ENCODE measurements at places on chromosomes 2 and 18. TPM values are rescaled to one million over a fixed set of nuclear protein-coding genes. Genes with fewer than 3 reads are reported as not detected.

The MROH2A gene
- polyA plus RNA-seq: not detected

The ILKAP gene
- polyA plus RNA-seq: 34.6 TPM

The LYG1 gene
- polyA plus RNA-seq: 0.34 TPM

The CYS1 gene
- 0.31 TPM for polyA plus RNA-seq

The POLR1A gene
- 11.9 TPM for polyA plus RNA-seq

The PDE11A gene
- 0.03 TPM for polyA plus RNA-seq

The MOGAT1 gene
- not detected for polyA plus RNA-seq

The LINC00305 gene
- polyA plus RNA-seq: not detected

DNA sequence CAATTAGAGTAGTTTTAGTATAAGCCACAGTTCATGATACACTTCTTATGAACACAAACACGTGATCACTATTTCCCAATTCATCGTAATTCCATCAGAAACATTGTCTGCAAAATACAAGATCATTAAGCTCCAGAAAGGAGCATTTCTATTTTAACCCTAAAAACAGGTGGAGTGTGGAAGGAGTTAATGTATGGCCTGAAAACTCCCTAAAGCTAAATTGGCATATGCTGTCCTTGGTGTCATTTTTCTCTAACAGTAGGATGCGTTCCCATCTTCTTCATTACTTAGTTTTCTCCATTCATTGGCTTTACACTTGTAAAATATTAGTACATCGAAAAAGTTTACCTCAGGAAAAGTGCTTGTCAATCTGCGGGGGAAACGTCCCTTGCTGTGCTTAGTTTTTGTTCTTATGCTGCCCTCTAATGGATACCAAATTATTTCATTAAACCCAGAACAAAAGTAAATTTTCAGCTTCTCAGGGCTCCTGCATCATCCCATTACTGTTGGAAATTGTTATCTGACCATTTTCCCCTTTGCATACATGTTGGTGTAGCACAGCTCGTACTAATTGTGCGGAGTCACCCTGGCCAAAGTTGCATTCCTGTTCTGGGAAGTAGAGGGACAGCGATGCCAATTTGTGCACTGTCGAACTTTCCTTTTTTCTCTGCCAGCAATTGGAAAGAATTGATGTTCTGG lies 153.4 kb downstream of the GPD2 start:
- no peaks in the 10 kb centered on the region for H3K27me3 ChIP-seq
- H3K36me3 ChIP-seq: no peaks in the 10 kb centered on the region
- no peaks in the 10 kb centered on the region for H3K4me1 ChIP-seq
- H3K27ac ChIP-seq: no peak overlapping the region

DNA sequence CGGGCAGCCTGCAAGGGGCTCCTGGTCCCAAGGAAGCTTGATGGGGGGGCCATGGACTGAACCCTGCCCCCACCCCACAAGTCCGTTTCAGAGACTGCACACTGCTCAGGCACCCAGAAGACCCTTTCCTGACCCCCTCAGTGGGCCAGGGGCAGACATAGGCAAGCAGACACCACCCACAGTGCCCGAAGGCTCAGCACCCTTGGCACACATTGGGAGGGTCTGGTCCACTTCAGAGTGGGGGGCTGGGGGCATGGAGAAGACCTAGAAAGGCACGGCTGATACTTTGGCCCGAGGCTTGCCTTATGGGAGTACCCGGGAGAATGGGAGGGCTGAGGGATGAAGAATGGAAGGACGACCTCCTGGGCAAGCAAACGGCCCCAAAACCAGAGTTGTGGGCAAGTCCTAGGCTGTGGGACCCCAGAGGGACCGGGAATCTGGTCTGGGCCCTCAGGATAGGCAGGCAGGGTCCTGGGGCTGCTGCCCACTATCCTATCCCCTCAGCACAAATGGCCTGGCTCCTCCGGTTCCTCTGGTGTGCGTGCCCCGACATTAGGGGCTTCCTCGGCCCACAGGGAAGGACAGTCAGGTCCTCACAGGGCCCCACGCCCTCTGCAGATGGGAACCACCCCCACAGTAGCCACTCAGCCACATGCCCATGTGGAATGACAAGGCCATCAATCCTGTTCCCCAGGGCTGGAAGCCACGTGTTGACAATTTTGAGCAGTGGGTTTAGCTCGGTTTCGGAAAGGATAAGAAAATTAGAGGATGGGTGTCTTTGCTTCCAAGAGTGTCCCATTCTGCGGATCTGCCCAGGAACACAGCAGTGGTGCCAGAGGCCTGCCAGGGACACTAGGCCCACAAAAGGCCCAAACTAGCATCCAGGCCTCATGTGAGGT lies 15.0 kb upstream of the GPC1 start:
- H3K27me3 ChIP-seq: no peaks in the 10 kb centered on the region
- H3K4me1 ChIP-seq: no peaks in the 10 kb centered on the region
- H3K4me3 ChIP-seq: no peak overlapping the region
- no peak for DNase-seq
- H3K36me3 ChIP-seq: no peaks in the 10 kb centered on the region
- no peak overlapping the region for H3K27ac ChIP-seq

GRCh38 chr2:44934038-44934982 lies 7.2 kb upstream of the SIX3 start:
- no peaks in the 10 kb centered on the region for H3K4me1 ChIP-seq
- no peak for DNase-seq
- H3K4me3 ChIP-seq: no peak overlapping the region
- no peak overlapping the region for H3K27ac ChIP-seq

DNA sequence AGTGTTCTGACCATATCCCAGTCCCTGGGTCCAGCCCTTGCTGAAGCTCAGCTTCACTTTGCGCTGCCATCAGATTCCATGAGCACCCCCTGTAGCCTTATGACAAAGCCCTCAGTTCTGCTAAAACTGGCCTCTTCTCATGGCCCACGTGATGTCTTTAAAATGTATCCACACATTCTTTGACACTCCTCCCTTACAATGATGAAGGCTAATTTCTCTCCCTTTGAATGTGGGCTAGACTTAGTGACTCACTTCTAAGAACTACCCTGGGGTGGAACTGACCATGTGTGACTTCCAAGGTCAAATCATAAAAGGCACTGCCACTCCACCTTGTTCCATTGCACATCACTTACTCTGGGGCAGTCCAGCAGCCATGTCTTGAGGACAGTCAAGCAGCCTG lies 45.4 kb upstream of the GORASP2 start:
- H3K4me3 ChIP-seq: no peak overlapping the region
- no peaks in the 10 kb centered on the region for H3K27me3 ChIP-seq
- H3K4me1 ChIP-seq: no peaks in the 10 kb centered on the region
- H3K27ac ChIP-seq: no peak overlapping the region
- no peaks in the 10 kb centered on the region for H3K36me3 ChIP-seq
- no peak for DNase-seq

DNA sequence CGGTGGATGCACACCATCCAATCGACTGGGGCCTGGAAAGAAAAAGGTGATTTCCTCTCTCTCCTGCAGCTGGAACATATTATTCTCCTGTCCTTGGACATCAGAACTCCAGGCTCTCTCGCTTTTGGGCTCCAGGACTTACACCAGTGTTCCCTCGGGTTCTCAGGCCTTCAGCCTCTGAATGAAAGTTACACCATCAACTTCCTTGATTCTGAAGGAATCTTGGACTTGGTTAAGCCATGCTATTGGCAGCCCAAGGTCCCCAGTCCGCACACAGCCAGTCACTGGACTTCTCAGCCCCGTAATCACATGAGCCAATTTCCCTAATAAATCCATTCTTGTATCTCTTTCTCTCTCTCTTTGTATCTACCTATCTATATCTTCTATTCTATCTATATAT lies 418.9 kb downstream of the IRS1 start:
- H3K4me1 ChIP-seq: no peaks in the 10 kb centered on the region
- no peak overlapping the region for H3K27ac ChIP-seq
- H3K27me3 ChIP-seq: no peaks in the 10 kb centered on the region
- H3K4me3 ChIP-seq: no peak overlapping the region
- H3K36me3 ChIP-seq: no peaks in the 10 kb centered on the region

GRCh38 chr2:165112789-165113188 lies 91.1 kb downstream of the SCN3A start:
- DNase-seq: no peak
- H3K4me3 ChIP-seq: no peak overlapping the region
- no peaks in the 10 kb centered on the region for H3K27me3 ChIP-seq
- no peaks in the 10 kb centered on the region for H3K36me3 ChIP-seq
- H3K4me1 ChIP-seq: no peaks in the 10 kb centered on the region

- DNase-seq: no peak
- no peaks in the 10 kb centered on the region for H3K36me3 ChIP-seq
- H3K4me1 ChIP-seq: no peaks in the 10 kb centered on the region
- no peak overlapping the region for H3K4me3 ChIP-seq
- no peak overlapping the region for H3K27ac ChIP-seq
- no peaks in the 10 kb centered on the region for H3K27me3 ChIP-seq
Observed at GRCh38 chr2:43240766-43241150, 14.4 kb upstream of the ZFP36L2 start.

- peaks cover 13% of the 10 kb centered on the region for H3K36me3 ChIP-seq
- H3K27ac ChIP-seq: no peak overlapping the region
- H3K27me3 ChIP-seq: no peaks in the 10 kb centered on the region
- no peak overlapping the region for H3K4me3 ChIP-seq
- no peaks in the 10 kb centered on the region for H3K4me1 ChIP-seq
- no peak for DNase-seq
Observed at GRCh38 chr2:232809349-232810124, 33.2 kb upstream of the KCNJ13 start.

- no peaks in the 10 kb centered on the region for H3K4me1 ChIP-seq
- no peaks in the 10 kb centered on the region for H3K27me3 ChIP-seq
- H3K4me3 ChIP-seq: peak overlapping the region; percentile 40
Observed at GRCh38 chr2:79935771-79936657, 368.5 kb downstream of the LRRTM1 start.

GRCh38 chr2:46144133-46144800 lies 152.9 kb upstream of the EPAS1 start:
- H3K36me3 ChIP-seq: no peaks in the 10 kb centered on the region
- no peak overlapping the region for H3K27ac ChIP-seq
- H3K27me3 ChIP-seq: no peaks in the 10 kb centered on the region
- no peaks in the 10 kb centered on the region for H3K4me1 ChIP-seq
- no peak overlapping the region for H3K4me3 ChIP-seq

DNA sequence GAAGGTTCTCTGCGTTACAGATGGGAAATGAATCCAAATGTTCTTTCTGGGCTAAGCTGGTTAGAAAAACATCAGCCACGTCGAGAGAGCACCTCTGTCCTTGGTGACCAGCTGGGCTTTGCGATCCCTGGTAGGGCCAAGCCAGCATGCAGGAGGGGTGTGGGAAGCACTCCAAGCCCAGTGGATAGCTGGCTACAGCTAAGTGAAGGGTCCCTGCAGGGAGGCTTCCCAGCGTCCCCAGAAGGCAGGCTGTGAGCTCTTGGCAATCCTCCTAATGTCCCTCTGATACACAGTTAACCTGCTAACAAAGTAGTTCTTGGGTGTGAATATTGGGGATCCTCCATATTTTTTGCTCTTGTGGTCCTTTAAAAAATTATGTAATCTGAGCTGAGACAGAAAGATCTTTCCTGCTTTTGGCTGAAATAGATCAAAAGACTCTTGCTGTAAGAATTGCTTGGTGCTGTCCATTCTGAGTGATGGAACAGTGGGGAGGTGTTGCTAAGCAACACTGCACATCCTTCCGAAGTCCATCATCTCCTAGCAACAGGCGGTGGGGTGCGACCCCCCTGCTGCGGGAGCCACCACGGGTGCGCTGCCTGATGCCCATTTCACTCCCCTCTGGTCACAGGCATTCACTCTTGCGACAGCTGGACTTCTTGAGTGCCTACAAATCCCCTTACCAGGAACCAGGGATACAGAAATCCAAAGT lies 88.5 kb upstream of the UXS1 start:
- no peak overlapping the region for H3K27ac ChIP-seq
- no peaks in the 10 kb centered on the region for H3K36me3 ChIP-seq
- no peak overlapping the region for H3K4me3 ChIP-seq

- H3K4me1 ChIP-seq: no peaks in the 10 kb centered on the region
- peaks cover 52% of the 10 kb centered on the region for H3K36me3 ChIP-seq
- no peak overlapping the region for H3K4me3 ChIP-seq
- H3K27ac ChIP-seq: no peak overlapping the region
- H3K27me3 ChIP-seq: no peaks in the 10 kb centered on the region
Observed at GRCh38 chr2:237337586-237337985, 76.4 kb downstream of the COL6A3 start.

- H3K4me3 ChIP-seq: no peak overlapping the region
- H3K27ac ChIP-seq: no peak overlapping the region
- no peak for DNase-seq
- no peaks in the 10 kb centered on the region for H3K27me3 ChIP-seq
- H3K4me1 ChIP-seq: no peaks in the 10 kb centered on the region
- H3K36me3 ChIP-seq: peaks cover 3% of the 10 kb centered on the region
Observed at GRCh38 chr2:10599089-10599488, 90.7 kb downstream of the NOL10 start.

GRCh38 chr2:179243046-179243445 lies 21.6 kb downstream of the SESTD1 start:
- no peak overlapping the region for H3K4me3 ChIP-seq
- no peak for DNase-seq
- H3K27ac ChIP-seq: no peak overlapping the region
- H3K36me3 ChIP-seq: no peaks in the 10 kb centered on the region
- no peaks in the 10 kb centered on the region for H3K27me3 ChIP-seq

DNA sequence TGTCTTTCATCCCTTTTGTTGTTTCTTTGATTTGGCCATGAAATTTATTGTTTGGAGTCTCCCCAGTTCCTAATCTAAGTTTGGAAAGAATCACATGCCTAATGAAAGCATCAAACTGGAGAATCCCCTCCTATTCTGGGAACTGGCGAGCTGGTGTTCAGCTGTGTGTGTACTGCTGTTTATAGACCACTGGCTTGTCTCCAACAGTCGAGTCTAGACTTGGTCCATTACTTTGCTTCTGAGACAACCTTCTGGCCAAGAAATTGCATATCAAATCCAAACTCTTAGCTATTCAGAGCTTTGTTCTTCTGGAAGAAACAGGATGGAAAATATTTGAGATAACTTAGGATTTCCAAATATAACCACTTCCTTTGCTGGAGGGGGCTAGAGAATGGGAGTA lies 111.5 kb upstream of the THSD7B start:
- no peak overlapping the region for H3K4me3 ChIP-seq
- H3K27ac ChIP-seq: no peak overlapping the region
- DNase-seq: no peak
- no peaks in the 10 kb centered on the region for H3K4me1 ChIP-seq

- no peak overlapping the region for H3K4me3 ChIP-seq
- H3K4me1 ChIP-seq: no peaks in the 10 kb centered on the region
- H3K27ac ChIP-seq: no peak overlapping the region
Observed at GRCh38 chr2:100391735-100392515, 25.5 kb downstream of the CHST10 start.

GRCh38 chr2:99571533-99571932 lies 81.7 kb upstream of the REV1 start:
- peak; percentile 48 for DNase-seq
- no peak overlapping the region for H3K4me3 ChIP-seq
- no peaks in the 10 kb centered on the region for H3K4me1 ChIP-seq
- H3K27ac ChIP-seq: no peak overlapping the region
- H3K36me3 ChIP-seq: no peaks in the 10 kb centered on the region
- H3K27me3 ChIP-seq: no peaks in the 10 kb centered on the region

All from fibroblast of lung (primary cell).